Left hindlimb (tissue), 1 donor: ENCODE measurements at places on chromosomes 2 and 18.

GRCh38 chr2:207184348-207184747 is 18.6 kb upstream of the KLF7 start:
- no peak for DNase-seq

DNA sequence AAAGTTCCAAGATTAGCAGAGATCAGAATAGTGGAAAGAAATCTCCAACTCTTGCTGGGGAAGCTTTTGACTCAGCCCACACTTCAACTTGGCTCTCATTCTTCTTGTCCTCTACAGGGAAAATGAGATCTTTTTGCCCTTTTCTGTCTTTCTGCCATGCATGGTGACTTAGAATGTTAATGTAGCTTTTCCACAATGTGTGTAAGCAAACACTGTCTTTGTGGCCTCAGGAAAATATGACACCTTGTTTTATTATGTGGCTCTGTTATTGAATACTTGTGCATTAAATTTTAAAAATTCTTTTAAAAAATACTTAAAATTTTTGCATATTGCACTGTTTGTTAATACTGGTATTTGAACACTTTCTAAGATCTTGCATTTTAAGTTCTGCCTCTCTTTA is 65.4 kb upstream of the WDR75 start:
- DNase-seq, result no peak

DNA sequence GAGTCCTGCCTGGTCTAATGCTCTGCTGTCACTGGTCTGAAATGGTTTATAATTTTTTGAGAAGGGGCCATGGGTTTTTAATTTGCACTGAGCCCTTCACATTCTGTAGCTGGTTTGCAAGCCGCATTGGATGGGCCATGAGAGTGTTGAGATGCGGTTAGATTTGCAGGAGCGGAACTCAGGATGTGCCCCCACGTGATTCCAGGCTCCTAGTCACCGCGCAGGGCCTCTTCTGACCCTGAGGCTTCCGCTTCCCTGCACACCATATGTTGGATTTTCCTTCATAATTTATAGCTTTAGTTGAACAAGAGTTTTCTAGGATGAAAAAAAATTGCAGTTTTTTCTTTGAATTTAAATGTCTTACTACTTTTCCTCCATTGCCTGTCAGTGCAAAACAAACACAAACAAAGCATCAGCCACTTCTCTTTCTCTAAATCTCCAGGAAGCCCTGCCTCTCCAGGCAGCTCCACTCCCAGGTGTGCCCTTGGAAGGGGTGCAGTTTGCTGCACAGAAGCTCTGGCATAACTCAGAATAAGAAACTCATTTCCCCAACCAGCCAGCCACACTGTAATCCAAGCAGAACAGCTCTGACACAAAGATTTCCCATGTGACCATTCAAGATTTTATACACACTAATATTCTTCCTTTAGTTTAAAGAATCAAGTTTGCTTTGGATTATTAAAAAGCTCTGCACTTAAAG is 18.4 kb upstream of the TPO start:
- no peak for DNase-seq

- no peak for DNase-seq
Observed at GRCh38 chr2:44372246-44372645, 10.5 kb downstream of the CAMKMT start.

DNA sequence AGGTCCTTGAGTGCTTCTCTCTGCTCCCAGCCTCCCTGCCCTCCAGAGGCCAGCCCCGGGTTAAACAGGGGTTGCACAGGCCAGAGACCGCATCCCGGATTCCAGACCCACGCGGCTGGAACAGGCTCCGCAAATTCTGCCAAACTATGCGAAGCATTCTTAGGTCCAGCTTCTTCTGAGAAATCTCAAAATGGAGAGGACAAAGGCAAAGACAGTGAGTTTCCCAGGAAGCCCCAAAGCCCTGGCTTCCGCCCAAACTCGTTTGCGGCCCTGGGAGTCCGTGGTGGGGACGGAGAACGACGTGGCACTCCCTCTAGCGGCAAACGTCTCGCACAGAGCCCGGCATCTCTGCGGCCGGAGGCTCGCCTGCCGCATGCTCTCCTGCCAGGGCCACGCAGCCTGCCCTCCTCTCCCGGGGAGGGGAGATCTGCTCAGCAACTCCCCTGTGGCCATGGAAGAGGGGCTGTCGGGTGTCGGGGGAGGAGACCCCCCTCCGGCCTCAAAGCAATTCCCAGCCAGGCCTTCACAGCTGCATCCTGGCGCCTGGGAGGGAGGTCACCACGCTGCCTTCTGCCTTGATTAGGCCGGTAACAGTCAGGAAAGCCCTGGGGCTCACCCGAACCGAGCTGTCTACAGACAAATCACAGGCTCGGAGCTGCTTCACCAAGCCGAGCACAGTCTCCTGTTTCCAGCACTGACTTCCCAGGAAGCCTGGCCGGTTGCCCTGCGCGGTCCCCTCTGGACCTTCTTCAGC is 33.4 kb upstream of the KLHL29 start:
- peak; percentile 87 for DNase-seq
